Hypothalamus (tissue), 51 donors: ENCODE measurements at places on chromosomes 4 and X.

DNA sequence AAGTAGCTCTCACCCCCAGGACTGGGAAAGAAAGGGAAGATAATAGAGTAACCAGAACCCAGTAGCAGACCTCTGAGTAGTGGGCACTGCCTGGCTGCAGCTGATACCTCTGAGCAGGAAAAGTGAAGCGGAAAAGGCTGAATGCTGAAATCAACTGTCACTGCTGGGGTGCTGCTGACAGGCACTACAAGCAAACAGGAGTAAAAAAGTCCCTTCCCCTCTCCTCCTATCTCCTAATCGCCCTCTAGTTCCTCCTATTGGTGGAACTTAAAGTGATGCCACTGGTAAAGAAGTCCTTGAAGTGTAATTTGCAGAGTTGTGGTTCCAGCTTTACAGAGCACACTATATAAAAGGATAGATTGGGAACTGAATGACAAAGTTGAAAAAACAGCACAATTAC is 32.8 kb upstream of the GLRB start:
- DNase-seq = no peak

DNA sequence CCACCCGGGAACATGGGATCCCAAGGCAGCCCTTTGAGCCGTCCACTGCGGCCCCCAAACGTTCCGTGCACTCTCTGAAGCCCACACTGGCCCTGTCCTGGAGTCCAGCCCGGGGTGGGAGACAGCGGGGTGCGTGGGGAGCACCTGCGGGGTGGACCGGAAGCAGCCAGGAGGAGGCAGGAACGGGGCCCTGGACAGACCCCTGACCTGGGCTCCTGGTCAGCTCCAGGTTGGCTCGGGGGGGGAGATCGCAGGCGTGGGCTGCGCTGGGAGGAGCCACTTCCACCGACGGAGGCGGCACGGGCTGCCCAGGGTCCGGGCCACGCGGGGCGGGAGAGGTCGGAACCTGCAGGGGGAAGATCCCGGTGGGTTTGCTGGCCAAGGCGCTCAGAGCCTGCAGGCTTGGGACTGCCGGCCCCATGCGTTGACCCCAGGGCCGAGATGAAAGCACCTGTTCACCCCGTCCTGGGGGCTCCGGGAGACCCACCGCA is 5.7 kb upstream of the PLCXD1 start:
- no peak for DNase-seq

DNA sequence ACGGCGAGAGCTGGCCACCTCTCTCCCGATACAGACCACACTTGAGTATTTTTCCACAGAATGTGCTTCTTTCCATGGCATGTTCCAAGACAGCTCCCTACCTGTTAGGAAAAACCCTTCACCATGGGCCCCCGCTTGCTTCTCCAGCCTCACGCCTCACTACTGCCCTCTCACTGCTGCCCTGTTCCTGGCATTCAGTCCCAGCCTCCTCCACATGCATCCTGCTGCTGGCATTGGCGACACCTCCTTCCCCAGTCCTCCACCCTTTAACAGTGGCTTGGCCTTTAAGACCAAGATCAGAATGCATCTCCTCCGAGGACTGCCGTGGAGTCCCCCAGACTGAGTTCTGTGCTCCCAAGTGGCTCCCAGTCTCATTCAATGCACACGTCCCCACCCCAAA is 10.7 kb downstream of the PNMA6F start:
- DNase-seq = no peak

DNA sequence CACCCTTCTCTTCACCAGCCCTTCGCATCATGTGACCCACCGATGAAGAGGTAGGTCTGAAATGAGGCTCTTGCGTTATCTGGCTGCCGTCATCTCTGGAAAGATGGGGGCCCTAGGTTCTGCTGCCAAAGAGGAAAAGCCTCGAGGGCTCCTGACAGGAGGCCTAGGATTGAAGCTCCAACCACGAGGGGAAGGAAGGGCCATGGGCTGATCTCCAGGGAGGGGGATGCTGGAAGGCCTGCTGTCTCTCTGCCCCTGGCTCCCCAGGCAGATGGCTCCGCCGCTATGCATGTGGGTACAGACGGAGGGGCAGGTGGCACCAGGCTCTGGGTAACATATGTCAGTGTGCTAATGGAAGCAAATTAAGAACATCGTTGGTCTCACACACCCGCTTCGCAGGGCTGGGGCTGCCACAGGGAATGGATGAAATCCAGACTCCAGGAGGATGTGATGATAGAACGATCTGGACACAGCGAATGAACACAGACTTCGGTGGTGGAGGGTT is 44.9 kb downstream of the AFAP1 start:
- no peak for DNase-seq

DNA sequence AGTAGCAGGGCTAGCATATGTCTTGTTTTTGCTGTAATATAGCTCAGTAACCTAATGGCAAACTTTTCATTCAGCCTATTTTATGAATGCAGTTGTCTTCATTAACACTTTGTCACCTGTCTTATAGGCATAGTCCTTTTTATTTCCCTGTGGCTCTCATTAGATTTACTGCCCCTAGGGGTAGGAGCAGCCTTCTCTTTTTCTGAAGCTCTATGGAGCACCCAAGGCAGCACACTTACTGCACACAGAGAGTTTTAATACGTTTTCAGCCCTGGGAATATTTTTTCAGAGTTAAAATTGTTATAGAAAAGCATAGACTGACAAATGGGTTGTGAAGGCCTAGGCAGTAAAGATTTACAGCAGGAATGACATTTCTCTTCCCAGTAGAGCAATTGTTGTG is 406.8 kb downstream of the TMA16 start:
- no peak for DNase-seq

DNA sequence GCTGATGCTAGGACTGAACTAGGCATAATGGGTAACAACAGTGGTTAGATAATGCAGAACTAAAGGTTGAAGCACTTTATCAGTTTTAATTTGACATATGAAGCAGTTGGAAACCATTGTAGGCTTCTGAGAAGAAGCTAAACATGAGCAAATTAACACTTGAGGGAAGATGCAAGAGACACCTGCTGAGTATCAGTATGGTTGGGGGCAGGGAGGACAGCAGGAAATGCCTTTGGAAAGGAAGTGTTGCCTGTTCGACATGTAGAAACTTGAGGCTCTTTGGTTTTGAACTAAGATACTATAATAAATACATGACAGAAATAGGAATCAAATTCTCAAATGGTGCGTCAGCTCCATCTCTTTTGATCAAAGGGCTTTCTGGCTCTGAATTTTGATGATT is 115.6 kb downstream of the FHIP1A start:
- DNase-seq = no peak

- DNase-seq = no peak
These were observed 21.1 kb upstream of the HSFX4 start for GRCh38 chrX:149908308-149908707.

GRCh38 chr4:174314770-174315169 is 31.1 kb downstream of the CEP44 start:
- no peak for DNase-seq

DNA sequence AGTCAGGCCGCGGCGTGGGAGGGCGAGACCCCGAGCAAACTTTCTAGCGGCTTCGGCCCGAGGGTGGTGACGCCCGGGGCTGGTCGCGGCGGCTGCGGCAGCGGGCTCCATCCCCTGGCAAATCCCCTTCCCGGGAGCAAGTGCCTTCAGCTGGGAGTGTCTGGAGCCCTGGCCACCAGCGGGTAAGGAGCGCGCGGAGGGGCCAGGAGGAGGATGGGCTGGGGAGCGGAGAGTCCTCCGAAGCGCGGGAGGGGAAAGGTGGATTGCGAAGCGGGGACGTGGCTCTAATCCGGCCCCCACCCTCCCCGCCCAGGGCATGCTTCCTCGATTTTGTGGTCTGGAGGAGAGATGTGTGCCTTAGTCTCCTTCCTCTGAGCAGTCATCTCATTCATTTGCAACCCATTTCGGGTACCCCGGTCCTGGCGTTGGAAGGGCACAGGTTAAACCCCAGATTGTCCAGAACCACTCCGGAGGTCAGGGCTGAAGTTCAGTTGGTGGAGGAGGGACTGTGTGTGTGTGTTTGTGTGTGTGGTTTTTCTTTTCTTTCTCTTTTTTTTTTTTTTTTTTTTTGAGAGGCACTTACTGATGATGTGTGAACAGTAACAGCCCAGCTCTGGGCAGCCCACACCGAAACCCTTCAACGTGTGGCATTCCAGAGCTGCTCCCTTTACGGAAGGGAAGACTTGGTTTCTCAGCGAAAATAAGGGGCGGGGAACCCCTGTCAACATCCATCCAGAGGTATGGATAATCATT is 516 bp downstream of the SGMS2 start:
- DNase-seq = no peak

DNA sequence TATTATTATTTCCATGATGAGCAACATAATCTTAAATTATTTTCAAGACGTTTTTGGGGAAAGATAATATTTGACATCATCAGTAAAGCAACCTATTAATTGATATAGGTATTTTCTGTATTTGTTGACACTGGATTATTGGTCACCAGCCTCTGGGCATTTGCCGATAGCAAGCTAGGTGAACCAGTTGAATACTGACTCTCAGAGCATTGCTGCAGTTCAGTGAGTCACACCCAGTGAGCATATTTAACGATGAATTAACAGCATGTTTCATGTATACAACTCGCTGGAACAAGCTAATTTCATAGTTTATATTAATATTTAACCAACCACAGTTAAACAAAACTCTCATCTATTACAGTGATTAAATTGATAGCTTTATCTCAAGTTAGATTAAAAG is 1006.0 kb upstream of the DIAPH2 start:
- no peak for DNase-seq

DNA sequence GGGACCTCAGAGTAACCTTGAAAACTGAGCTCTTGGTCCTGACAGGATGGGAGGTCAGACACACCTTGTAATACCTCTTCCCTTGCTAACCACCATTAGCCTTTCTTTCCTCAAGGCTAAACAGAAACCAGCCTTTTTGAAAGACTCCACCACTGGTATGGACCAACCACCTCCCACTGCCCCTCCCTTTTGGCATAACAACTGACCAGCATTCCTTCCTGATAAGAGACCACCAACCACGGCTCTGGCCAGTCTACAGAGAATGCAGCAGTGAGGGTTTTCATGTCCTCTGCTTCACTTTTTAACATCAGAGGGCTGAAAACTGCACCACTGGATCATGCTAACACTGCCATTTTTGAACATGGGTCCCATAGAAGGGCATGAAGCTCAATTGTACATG is 100.2 kb upstream of the MID1IP1 start:
- DNase-seq = no peak

GRCh38 chr4:24922416-24922815 is 9.6 kb upstream of the CCDC149 start:
- DNase-seq = no peak

GRCh38 chr4:110613745-110614144 is 9.1 kb downstream of the PITX2 start:
- no peak for DNase-seq

GRCh38 chrX:38893441-38893840 is 92.2 kb downstream of the MID1IP1 start:
- no peak for DNase-seq

DNA sequence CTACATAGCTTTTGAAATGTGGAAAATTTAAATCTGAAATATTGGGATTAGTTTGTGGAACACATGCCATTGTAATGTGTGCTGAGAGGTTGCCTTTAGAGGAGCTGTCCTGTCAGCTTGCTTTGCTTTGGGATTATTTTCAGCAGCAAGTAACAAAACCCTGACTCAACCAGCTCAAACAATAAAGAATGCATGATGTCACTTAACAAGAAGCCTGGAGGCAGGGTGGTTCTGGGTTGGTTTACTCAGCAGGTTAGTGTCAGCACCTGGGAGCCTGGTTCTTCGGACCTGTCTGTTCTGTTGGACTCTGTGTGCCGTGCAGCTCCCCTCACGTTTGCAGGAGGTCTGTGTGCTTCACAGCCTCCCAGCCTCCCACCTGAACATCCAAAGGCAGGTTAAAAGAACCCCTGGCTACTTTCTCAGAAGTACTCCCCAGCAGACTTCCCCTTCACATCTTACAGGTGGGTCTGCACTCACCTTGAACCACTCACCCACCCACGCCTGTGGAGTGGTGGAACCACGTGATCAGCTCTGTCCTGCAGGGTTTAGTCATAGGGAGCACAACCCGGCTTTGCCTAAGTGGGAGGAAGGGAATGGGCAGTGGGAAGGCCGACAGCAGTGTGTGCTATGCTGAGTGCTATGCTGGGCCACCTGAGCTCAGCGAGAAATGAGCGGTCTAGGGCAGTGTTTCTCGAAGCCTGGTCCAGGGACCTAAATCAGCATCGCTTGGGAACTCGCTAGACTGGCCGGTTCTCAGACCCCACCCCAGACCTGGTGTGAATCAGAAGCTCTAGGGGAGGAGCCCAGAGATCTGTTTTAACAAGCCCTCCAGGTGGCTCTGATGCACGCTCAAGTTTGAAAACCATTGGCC is 20.4 kb downstream of the TMEM131L start:
- no peak for DNase-seq

DNA sequence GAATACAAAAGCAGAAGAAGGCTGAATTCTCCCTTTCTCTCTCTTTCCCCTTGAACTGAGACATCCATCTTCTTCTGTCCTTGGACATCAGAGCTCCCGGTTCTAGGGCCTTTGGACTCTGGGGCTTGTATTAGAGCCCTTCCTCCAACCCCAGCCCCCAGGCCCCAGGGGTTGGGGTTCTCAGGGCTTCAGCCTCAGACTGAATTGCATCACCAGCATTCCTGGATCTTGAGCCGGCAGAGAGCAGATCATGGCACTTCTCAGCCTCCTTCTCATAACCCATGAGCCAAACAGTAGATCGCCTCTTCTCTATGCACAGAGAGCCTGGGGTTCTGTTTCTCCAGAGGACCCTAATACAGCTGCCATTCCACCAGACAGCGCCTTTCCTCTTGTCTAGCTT is 25.3 kb upstream of the CLDN24 start:
- DNase-seq = no peak

GRCh38 chrX:140092121-140092520 is 126.8 kb upstream of the CXorf66 start:
- DNase-seq = no peak

DNA sequence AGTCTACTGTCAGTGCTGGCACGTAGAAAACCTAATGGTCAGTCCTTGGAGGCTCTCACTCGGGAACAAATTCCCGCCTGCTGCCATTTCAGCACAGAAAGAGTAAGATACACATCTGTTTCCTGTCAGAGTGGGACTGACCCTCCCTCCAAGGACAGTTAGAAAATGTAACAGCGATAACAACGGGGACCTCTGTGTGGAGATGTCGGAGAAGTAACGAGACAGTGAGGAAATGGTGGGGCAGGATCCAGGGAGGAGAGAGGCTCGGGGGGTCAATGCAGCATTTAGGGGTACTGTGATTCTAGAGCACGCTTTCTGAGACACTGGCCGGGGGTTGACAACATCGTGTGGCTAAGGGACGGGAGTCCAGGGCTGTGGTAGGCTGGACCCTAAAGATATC is 36.0 kb upstream of the SORCS2 start:
- no peak for DNase-seq

- no peak for DNase-seq
These were observed 96.2 kb upstream of the ANK2 start for GRCh38 chr4:112953262-112953661.

- no peak for DNase-seq
These were observed 603.9 kb downstream of the INPP4B start for GRCh38 chr4:142242156-142242555.

DNA sequence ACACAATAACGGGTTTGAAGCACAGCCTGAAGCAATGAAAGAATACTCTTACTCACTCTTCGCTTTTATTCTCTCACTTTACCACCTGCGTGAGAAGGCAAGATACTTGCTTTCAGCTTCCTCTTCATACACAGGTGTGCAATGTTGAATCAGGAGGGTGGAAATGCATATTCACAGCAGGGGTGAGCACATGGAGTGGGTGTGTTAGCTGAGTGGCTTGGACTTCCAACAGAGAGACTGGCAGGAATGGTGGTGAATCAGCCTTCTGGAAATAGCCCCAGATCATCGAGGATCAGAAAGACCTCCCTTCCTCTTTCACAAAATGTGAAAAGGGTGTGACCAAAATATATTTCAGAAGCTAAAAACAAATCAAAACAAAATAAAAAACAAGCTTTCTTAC is 521.2 kb downstream of the STIM2 start:
- DNase-seq = no peak

- no peak for DNase-seq
These were observed 41.9 kb downstream of the PLS3 start for GRCh38 chrX:115602729-115603389.
